ENCODE measurements at places on chromosomes 5 and 9. TPM values are rescaled to one million over a fixed set of nuclear protein-coding genes. Genes with fewer than 3 reads are reported as not detected.

The ANGPTL2 gene
- total RNA-seq: not detected

The DCAF12 gene
- total RNA-seq: 44.1 TPM

GRCh38 chr9:1047591-1048230, 2.4 kb upstream of the DMRT2 start:
- peaks cover 53% of the 10 kb centered on the region for H3K4me1 ChIP-seq
- DNase-seq: no peak
- peaks cover 90% of the 10 kb centered on the region for H3K27me3 ChIP-seq

DNA sequence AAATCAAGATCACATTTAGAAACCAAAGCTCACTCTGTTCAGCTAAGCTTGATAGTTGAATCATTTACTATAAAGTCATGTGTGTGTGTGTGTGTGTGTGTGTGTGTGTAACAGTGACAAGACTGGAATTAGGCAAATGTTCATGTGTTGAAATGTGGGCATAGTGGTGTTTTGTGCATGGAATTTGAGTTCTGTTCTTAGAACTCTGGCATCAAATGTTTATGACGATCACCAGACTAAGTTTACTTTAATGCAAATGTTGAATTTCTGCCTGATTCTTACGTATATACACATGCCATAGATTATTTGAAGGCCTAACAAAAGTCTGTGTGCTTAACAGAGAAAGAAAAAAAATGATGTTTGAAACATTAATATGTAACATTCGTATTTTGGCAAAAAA, 72.8 kb upstream of the COL5A1 start:
- H3K4me3 ChIP-seq: no peak overlapping the region
- H3K27ac ChIP-seq: no peak overlapping the region
- no peak for DNase-seq
- H3K27me3 ChIP-seq: no peaks in the 10 kb centered on the region
- H3K36me3 ChIP-seq: no peaks in the 10 kb centered on the region

The MCTP1 gene
- not detected for total RNA-seq

DNA sequence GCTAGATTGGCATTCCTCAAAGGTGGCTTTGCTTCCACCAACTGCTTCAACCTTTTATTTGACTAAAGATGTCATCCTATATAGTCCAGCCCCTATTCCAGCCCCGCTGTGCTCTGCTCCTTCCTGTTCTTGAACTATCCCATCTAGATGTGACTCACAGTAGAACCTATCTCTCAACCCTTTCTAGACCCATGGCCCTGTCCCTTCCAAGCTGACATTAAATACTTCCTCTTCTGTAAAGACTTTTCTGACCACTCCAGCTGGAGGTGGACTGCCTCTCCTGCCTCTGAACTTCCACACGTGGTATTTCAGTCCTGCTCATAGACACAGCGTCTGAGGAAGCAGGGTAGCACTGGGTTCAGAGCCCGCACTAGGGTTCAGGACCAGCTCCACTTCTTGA, 32.4 kb downstream of the OSTF1 start:
- H3K4me1 ChIP-seq: peaks cover 62% of the 10 kb centered on the region
- no peak overlapping the region for H3K4me3 ChIP-seq
- H3K27ac ChIP-seq: peak overlapping the region; percentile 22

DNA sequence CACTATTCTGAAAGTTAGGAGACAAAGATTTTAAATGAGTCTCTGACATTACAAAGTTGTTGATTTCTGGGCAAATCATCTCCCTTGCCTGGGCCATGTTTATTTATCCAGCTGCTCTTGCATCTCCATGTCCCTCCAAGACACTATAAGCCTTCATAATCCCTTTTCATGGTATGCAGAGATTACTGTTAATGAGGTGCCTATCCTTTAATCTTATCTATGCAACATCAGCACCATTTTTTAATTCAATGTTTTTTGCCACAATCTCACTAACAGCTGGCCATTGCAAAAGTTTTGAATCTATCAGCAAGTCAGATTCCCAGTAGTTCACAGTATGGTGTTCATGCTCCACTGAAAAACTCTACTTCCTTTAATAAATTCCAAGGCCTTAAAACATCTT, 108.5 kb upstream of the PTPRD start:
- H3K27ac ChIP-seq: no peak overlapping the region
- H3K36me3 ChIP-seq: no peaks in the 10 kb centered on the region
- no peaks in the 10 kb centered on the region for H3K4me1 ChIP-seq
- no peak for DNase-seq
- H3K27me3 ChIP-seq: no peaks in the 10 kb centered on the region
- no peak overlapping the region for H3K4me3 ChIP-seq

The PTTG1 gene
- total RNA-seq: 226 TPM

The IFNA17 gene
- total RNA-seq: not detected

DNA sequence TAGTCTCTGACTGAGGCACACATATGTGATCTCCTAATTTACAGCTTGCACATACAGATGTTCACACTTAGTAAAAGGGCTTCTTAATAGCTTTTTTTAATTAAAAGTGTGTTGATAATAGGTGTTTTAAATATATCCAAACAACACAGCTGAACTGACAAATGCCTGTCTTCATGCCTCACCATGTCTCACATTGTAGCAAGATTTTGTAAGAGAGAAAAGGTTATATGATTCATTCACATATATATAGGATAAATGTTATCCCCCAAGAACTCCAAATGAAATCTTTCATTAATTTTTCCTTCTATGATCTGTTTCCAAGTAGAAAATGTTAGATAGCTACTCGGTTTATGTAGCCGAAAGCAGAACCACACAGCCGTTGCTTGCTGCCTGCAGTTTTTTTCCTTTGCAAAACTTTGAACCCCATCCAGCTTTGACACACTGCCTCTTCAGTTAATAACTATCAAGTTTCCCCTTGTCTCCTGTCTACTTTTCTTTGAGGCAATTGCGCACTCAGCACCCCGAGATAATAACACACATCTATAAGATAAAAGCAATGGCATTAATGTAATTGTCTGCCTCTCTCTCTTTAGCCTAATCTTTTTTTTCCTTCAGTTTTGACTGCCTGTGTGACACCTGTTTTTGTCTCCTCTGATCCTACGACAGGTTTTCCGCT, 299.2 kb downstream of the BNC2 start:
- no peak overlapping the region for H3K4me3 ChIP-seq
- H3K36me3 ChIP-seq: no peaks in the 10 kb centered on the region
- no peaks in the 10 kb centered on the region for H3K27me3 ChIP-seq

DNA sequence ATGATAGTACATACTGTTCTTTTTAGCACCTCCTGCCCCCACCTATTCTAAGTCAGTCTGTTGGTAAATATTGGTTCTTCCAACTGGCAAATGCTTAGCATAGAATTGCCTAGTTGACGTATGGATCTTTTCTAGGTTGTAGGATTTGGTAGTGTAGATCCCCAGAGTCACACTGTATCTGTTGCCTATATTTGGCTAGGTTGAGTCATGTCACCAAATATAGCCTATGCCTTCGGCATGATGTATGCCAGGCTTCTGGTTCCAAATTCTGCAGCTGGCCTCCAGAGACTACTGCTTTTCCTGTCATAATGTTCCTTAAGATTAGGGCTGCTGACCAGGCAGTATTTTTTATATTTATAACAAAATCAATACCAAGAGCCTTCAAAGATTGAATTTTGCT, 38.2 kb downstream of the CPEB4 start:
- no peaks in the 10 kb centered on the region for H3K4me1 ChIP-seq
- H3K36me3 ChIP-seq: peaks cover 2% of the 10 kb centered on the region
- no peak overlapping the region for H3K4me3 ChIP-seq

DNA sequence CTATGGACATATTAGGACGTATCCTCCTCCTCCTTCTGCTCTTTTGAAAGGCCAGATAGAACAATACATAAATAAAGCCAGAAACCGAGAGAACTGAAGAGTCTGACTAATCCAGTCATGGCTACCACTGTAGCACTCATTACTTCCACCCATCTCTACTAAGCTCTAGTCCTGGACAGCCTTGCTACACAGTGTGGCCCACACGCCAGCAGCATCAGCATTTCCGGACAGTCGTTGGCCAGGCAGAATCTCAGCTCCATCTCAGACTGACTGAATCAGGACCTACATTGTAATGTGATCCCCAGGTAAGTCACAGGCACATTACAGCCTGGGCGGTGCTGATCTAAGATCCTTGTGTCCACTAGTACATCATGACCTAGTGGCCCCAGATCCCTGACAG, 182.9 kb downstream of the DRD1 start:
- peaks cover 2% of the 10 kb centered on the region for H3K27me3 ChIP-seq
- H3K36me3 ChIP-seq: no peaks in the 10 kb centered on the region
- DNase-seq: no peak
- H3K4me3 ChIP-seq: no peak overlapping the region
- H3K4me1 ChIP-seq: no peaks in the 10 kb centered on the region
- H3K27ac ChIP-seq: no peak overlapping the region

- H3K4me1 ChIP-seq: peaks cover 68% of the 10 kb centered on the region
- no peak overlapping the region for H3K27ac ChIP-seq
- H3K36me3 ChIP-seq: peaks cover 21% of the 10 kb centered on the region
- peak overlapping the region; percentile 37 for H3K4me3 ChIP-seq
- no peak for DNase-seq
These were observed 6.1 kb downstream of the TCF7 start for GRCh38 chr5:134120386-134121138.

GRCh38 chr5:151181818-151182523, 24.4 kb upstream of the ANXA6 start:
- no peak overlapping the region for H3K4me3 ChIP-seq
- DNase-seq: no peak
- no peaks in the 10 kb centered on the region for H3K4me1 ChIP-seq
- H3K27ac ChIP-seq: no peak overlapping the region
- peaks cover 59% of the 10 kb centered on the region for H3K36me3 ChIP-seq
- no peaks in the 10 kb centered on the region for H3K27me3 ChIP-seq

- peaks cover 34% of the 10 kb centered on the region for H3K4me1 ChIP-seq
- DNase-seq: no peak
- peaks cover 5% of the 10 kb centered on the region for H3K36me3 ChIP-seq
- peak overlapping the region; percentile 83 for H3K4me3 ChIP-seq
- peak overlapping the region; percentile 89 for H3K27ac ChIP-seq
These were observed 1.2 kb downstream of the ZBTB5 start for GRCh38 chr9:37464006-37464405.

The TNC gene
- not detected for total RNA-seq

- H3K4me1 ChIP-seq: peaks cover 28% of the 10 kb centered on the region
- no peak overlapping the region for H3K27ac ChIP-seq
- H3K4me3 ChIP-seq: no peak overlapping the region
- peaks cover 5% of the 10 kb centered on the region for H3K36me3 ChIP-seq
- H3K27me3 ChIP-seq: no peaks in the 10 kb centered on the region
These were observed 22.9 kb downstream of the PSMB7 start for GRCh38 chr9:124392254-124392870.

- peaks cover 16% of the 10 kb centered on the region for H3K36me3 ChIP-seq
- H3K27me3 ChIP-seq: no peaks in the 10 kb centered on the region
- no peak overlapping the region for H3K4me3 ChIP-seq
These were observed 122.0 kb downstream of the GALNT10 start for GRCh38 chr5:154312576-154312975.

DNA sequence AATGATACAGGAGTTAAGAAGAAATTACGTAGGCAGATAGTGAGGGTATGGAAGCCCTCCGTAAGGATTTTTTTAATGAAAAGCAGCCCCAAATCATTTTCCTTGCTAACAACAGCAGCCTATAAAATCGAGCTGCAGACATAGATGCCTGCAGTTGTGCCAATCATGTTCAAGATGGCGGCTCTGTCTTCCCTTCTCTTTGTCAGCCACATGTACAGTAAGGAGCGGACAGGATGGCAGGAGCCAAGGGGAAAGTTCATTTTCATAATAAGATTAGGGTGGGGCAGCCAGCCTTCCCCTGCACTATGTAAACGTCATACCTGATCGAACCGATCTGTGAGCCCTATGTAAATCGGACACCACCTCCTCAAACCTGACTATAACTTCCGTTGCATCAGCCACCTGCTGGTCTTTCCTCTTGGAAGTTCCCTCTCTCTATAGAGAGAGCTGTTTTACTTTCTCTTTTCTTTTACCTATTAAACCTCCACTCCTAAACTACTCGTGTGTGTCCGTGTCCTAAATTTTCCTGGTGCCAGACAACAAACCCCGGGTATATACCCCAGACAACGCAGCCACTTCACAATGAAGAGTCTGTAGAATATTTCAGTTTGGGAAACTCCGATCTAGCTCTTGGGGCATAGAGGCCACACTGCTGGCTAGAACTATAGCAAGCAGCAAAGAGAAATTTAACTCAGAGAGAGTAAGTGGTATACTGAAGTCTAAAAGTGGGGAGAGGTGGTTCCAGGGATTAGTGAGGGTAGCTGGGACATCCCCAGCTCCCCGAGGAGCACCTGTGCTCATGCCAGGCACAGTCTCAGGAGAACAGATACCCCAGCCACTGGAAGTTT, 20.8 kb upstream of the SLC24A2 start:
- H3K4me1 ChIP-seq: no peaks in the 10 kb centered on the region
- peaks cover 17% of the 10 kb centered on the region for H3K27me3 ChIP-seq
- H3K4me3 ChIP-seq: no peak overlapping the region
- no peak for DNase-seq

- H3K4me3 ChIP-seq: no peak overlapping the region
- peaks cover 7% of the 10 kb centered on the region for H3K27me3 ChIP-seq
- no peaks in the 10 kb centered on the region for H3K4me1 ChIP-seq
- H3K36me3 ChIP-seq: no peaks in the 10 kb centered on the region
- DNase-seq: no peak
- H3K27ac ChIP-seq: no peak overlapping the region
These were observed 222.4 kb upstream of the TBC1D2 start for GRCh38 chr9:98477884-98478283.

DNA sequence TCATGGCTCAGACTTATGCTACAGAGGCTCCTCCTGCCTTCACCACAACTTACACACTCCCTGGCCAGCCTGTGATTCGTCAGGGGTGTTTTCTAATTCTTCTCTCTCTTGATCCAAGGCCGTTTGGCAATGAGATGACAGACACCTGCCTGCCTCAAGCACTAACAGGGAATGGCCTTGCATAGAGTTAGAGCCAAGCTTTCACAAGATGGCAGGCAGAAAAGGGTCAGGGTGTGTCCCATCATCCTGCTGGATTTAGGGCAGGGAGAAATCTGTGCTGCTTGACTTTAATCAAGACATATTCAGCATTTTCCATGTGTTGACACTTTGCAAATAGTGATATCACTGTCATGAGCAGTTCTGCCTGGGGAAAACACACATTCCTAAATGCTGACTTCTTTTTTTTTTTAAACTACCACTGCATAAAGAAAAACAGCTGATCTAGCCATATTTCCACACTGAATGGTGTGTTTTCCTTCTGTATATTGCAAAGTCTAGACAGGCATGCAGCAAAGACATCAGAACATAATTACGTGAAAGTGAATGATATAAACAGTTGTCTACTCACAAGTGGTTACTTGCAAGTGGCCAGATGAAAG, 95.0 kb upstream of the SLC25A48 start:
- no peaks in the 10 kb centered on the region for H3K36me3 ChIP-seq
- H3K27me3 ChIP-seq: peaks cover 2% of the 10 kb centered on the region
- H3K4me1 ChIP-seq: no peaks in the 10 kb centered on the region
- H3K4me3 ChIP-seq: no peak overlapping the region

DNA sequence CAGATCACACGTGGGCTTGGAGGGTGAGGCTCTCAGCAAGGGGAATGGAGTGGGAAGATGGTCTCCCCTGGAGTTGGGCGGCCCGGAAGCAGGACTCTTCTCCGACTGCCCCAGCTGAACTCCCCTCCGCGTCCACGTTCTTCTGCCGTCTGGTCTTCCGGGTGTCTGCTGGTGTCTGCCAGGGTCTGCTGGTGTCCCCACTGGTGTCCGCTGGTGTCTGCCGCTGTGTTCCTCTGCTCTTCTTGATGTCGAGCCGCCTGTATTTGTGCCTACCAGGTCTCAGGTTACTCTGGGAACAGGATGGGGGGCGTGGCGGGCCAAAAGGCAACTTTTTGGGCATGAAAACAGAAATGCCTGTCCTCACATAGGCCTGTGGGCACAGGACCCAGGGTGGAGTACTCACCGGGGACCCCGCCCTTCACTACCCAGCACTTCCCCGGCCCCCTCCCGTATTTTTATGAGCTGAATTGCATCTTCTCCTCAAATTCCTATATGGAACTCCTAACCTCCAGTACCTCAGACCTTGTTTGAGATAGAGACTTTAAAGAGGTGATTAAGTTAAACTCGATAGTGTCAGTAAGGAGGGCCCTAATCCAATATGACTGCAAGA, 675.4 kb downstream of the SEMA5A start:
- no peak for DNase-seq
- no peaks in the 10 kb centered on the region for H3K27me3 ChIP-seq
- no peaks in the 10 kb centered on the region for H3K4me1 ChIP-seq
